Suppressor macrophage (primary cell): ENCODE measurements at places on chromosomes 11 and 22.
A peak's percentile ranks its signal among the peaks of the same experiment; 100 is the strongest.

DNA sequence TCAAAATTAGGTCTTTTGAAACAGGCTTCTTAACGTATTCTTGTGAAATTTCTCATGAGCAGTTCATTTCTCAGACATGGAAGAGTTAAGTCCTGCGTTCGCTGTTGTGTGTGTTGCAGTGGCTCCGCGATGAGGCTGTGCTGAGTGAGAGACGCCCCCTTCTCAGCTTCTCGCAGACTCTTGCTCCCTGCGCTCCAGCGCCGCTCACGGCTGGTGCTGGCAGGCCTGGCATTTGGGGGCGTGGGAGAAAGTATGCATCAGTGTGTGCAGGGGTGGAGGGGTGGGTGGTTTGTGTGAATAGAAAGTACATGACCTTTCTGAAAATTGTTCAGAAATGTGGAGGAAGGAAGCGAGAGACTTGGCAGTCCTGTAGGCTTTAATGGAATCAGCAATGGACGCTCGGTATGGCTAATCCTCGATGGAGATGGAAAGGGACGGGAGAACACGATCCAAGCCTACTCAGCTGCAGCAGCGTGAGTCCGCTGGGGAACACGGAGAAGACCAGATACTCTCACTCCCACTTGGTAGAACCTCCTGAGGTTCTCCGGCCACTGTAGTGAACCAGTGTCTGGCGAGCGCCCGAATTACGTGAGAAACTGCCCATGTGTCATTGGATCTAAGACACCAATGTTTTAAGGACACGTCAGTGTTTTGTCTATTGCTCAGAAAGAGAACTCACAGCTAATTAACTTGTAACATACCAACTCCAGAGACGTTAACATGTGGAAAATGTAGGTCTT, 5.9 kb downstream of the TAB1 start:
- peak; percentile 13 for DNase-seq

DNA sequence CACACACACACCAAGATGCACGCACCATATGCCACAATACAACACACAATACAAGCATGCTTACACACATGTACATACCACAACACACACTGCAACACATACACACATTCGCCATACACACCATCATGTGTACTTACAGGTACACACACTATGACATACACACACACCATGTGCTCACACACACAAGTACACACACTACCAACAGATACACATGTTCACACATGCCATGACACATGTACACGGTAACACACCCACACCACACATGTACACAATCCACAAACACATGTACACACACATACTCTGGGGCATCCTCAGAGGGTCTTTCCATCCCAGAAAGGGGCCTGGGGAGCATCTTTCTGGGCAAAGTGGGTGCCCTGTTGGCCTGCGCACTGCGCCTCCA, 82.2 kb downstream of the ST3GAL4 start:
- no peak for DNase-seq

DNA sequence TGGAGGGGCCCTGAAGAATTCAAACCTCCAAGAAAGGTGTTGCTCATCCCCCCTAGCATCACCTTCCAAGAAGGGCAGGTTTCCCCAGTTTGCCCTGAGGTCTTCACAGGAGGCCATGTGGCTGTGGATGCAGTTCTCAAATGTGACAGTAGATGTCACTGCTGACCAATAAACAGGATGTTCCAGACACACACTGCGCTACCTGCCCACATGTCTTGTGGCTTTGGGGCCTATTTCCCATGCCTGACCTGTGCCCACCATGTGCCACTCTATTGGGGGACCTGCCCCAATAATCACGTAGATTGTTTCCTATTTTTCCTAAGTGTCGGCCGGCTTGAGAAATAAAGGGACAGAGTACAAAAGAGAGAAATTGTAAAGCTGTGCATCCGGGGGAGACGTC, 4.5 kb downstream of the GSTT2 start:
- peak; percentile 22 for DNase-seq

- no peak for DNase-seq
Measured at GRCh38 chr11:85086504-85087284, 540.5 kb downstream of the DLG2 start.
